ENCODE measurements at places on chromosomes 7 and 10. TPM values are rescaled to one million over a fixed set of nuclear protein-coding genes. Genes with fewer than 3 reads are reported as not detected.

GRCh38 chr7:51543801-51544553, 227.4 kb upstream of the COBL start:
- H3K36me3 ChIP-seq: no peaks in the 10 kb centered on the region
- H3K4me1 ChIP-seq: no peaks in the 10 kb centered on the region
- H3K4me3 ChIP-seq: no peak overlapping the region

TMEM139 gene
- total RNA-seq: 0.42 TPM

DNA sequence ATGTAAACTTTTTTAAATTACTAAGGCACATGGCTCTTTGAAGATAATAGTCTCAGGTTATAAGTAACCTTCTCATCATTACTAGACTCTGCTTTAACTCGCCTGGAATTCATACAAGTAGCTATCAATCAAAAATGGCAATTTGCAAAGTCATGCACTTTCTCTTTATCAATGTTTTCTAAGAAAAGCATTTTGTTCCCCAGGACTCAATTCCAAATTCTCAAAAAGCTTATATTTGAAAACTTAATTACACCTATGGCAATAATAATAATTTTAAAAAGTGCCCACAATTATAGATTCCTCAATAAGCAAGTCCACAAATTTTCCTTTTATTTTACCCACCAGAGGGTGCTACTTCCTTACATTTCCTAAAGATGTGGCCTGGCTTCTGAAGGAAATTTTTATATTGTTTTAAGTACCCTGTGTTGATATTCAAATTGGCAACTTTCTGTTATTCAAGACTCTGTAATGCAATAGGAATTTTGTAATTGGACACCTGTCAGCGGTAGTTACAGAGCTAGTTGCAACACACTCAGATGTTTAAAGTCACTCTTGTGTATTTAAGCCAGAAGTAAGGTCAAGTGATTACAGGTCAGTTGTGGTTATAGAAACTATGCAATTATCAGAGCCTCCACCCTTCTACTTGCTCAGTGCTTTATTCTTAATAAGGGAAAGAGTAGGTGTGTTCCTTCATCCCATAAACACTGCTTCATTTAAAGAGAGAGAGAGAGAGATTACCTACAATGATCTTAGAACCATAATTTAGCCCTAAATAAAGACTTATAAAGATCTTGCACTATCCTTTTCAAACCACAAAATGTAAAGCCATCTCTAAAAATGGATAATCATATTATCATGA, 47.1 kb upstream of the HYAL4 start:
- no peaks in the 10 kb centered on the region for H3K27me3 ChIP-seq
- H3K27ac ChIP-seq: no peak overlapping the region
- no peak overlapping the region for H3K4me3 ChIP-seq
- no peak for DNase-seq

DNA sequence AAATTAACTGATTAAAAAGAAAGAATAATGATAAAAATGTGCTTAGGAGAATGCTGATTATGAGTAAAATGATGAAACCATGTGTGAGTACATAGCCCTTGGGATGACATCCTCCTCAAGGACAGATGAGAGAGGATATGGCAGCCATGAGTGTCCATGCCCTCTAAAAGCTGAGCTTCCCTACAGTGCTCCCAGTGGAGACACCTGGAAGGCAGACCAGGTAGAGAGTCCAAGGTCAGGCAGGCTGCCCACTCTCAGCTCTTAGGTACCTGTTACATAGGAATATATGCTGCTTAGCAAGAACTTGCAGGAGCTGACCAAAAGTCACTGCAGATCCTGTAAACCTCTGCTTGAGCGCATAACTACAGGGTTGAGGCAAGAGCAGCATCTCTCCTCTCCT, 169.7 kb upstream of the TMEM229A start:
- no peak for DNase-seq
- no peaks in the 10 kb centered on the region for H3K27me3 ChIP-seq
- no peaks in the 10 kb centered on the region for H3K36me3 ChIP-seq
- no peak overlapping the region for H3K4me3 ChIP-seq
- H3K4me1 ChIP-seq: no peaks in the 10 kb centered on the region
- H3K27ac ChIP-seq: no peak overlapping the region

ADAMTS14 gene
- 0.33 TPM for total RNA-seq

DNA sequence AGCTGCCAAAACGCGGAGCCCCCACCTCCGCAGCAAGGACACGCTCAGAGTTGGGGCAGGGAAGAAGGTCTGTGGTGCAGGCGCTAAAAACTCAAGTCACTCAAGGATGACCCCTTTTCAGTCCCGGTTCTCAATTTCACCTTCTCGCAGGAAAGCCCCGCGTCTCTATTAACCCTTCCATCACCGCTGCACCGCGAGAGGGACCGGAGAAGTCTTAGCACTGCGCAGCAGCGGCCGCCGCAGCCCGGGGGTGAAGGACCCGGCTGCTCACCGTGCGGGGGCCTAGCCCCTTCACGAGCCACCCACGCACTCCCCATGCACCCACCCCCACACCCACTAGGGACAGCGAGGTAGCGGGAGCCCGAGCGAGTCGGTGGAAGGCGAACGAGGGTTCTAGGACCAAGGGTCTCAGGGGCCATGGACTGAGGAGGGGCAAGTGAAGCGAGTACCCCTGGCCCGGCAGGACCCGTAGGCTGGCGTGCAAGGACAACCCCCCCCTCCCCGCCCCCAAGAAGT, 162.9 kb downstream of the SH3PXD2A start:
- H3K27me3 ChIP-seq: peaks cover 9% of the 10 kb centered on the region
- H3K4me3 ChIP-seq: peak overlapping the region; percentile 68

DNA sequence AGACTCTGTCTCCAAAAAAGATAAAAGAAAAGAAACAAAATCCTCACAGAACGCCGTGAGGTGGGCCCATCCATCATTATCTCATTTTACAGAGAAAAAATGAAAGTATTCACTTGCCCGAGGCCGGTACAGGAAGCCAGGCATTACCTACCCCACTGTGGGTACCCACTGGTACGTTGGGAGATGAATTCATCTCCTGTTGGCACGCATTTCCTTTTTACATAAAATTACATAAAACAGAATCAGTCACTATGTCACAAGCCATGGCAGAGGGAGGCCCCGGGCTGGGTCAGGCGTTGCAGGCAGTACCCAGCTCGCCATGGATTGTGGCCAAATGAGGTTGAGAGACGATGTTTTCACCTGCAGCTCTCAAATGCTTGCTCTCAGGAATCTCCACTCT, 38.6 kb upstream of the TNRC18 start:
- H3K36me3 ChIP-seq: no peaks in the 10 kb centered on the region
- no peak overlapping the region for H3K27ac ChIP-seq
- DNase-seq: no peak
- no peak overlapping the region for H3K4me3 ChIP-seq
- H3K27me3 ChIP-seq: no peaks in the 10 kb centered on the region
- H3K4me1 ChIP-seq: peaks cover 3% of the 10 kb centered on the region

- H3K4me1 ChIP-seq: no peaks in the 10 kb centered on the region
- no peaks in the 10 kb centered on the region for H3K27me3 ChIP-seq
- H3K4me3 ChIP-seq: no peak overlapping the region
- DNase-seq: no peak
- H3K27ac ChIP-seq: no peak overlapping the region
Observed at GRCh38 chr7:81533426-81533825, 236.4 kb downstream of the HGF start.

- no peak overlapping the region for H3K4me3 ChIP-seq
- H3K4me1 ChIP-seq: no peaks in the 10 kb centered on the region
- no peaks in the 10 kb centered on the region for H3K36me3 ChIP-seq
- DNase-seq: no peak
- no peaks in the 10 kb centered on the region for H3K27me3 ChIP-seq
Observed at GRCh38 chr10:126059076-126059826, 162.9 kb downstream of the FANK1 start.

GRCh38 chr10:49053053-49053997, 62.0 kb downstream of the VSTM4 start:
- H3K27ac ChIP-seq: no peak overlapping the region
- H3K4me3 ChIP-seq: no peak overlapping the region
- peaks cover 4% of the 10 kb centered on the region for H3K27me3 ChIP-seq
- no peaks in the 10 kb centered on the region for H3K36me3 ChIP-seq
- H3K4me1 ChIP-seq: no peaks in the 10 kb centered on the region
- DNase-seq: no peak

LGI1 gene
- total RNA-seq: not detected

DNA sequence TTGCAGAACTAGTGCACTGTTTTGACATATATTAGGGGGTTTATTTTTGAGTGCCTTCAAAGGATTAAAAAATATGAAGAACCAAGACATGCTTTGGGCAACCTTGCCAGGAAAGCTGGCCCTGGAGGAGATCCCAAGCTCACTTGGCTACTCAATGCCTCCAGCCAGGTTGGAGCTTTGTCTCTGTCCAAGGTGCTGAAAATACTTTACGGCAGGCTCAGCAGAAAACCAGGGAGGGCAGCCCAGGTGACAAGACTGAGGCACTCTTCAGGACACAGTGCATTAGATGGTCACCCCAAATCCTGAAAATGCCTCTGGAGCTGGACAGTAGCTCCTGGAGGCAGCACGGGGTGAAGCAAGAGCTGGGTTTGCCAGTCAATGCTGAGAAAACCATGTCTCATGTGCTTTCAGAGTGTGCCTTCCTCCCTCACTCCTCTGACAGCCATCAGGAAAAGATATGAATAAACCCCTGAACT, 5.8 kb upstream of the KCNH2 start:
- peaks cover 17% of the 10 kb centered on the region for H3K4me1 ChIP-seq
- H3K27ac ChIP-seq: no peak overlapping the region
- no peaks in the 10 kb centered on the region for H3K36me3 ChIP-seq
- no peak overlapping the region for H3K4me3 ChIP-seq

DNA sequence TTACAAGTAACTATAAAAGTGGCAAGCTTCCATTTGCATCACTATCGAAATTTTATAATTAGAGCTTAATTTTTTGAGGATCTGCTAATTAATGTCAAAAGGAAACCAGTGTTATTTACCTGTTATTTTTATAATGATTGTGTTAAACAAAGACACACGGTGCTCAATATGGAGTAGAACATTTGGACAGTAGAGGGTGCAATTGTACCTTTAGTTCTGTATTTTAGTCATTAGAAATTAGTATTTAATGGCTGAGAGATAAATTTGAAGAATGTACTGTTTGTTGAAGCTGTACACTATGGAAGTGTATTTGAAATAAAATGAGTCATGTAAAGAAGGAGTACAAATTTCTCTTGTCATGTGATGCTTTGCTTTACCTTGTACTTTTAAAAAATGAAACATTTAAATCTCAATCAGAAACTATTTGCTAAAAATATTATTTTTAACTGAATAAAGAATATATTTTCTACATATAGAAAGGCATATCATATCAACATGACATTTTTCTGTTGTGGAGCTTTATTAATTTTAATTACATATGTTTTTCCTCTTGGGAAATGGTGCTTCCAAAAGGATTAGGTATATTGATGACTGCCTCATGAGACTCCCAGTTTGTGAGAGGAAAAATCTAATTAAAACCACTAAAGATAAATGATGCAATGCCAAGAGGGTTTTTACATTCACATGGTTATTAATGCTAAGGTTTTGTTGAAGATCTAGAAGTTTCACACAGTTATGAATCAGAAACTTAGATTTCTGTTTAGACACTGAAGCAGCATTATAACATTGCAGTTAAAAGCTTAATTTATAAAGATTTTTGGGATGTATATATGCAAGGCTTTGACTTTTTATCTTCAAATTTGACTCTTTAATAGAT, 10.4 kb upstream of the PRKG1 start:
- peaks cover 7% of the 10 kb centered on the region for H3K27me3 ChIP-seq
- H3K4me3 ChIP-seq: no peak overlapping the region
- no peak overlapping the region for H3K27ac ChIP-seq
- DNase-seq: no peak
- H3K4me1 ChIP-seq: no peaks in the 10 kb centered on the region

- no peaks in the 10 kb centered on the region for H3K4me1 ChIP-seq
- DNase-seq: no peak
- no peak overlapping the region for H3K27ac ChIP-seq
- H3K27me3 ChIP-seq: no peaks in the 10 kb centered on the region
Observed at GRCh38 chr10:109025172-109025571, 898.1 kb downstream of the XPNPEP1 start.

DNA sequence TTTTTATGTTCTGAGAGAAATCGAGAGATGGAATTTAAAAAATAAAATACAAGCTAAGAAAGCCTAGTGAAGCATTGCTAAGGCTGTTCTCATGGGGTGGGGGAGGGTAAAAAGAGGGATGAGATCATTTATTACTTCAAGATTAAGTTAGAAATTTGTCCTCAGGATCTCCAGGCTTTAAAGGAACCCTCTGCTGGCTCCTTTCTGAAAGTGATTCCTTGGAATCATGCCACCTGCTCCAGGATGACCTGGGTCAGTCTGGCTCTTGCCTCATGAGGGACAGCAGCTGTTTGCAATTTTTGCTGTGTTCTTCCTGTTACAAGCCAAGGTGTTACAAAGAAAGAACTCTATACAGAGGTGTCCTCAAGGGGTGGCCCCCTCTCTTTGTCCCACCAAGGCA, 69.8 kb downstream of the CDK1 start:
- H3K4me1 ChIP-seq: no peaks in the 10 kb centered on the region
- H3K27me3 ChIP-seq: peaks cover 9% of the 10 kb centered on the region
- H3K27ac ChIP-seq: no peak overlapping the region
- no peak for DNase-seq

- peaks cover 2% of the 10 kb centered on the region for H3K27me3 ChIP-seq
- no peaks in the 10 kb centered on the region for H3K4me1 ChIP-seq
- H3K4me3 ChIP-seq: no peak overlapping the region
- DNase-seq: no peak
- H3K36me3 ChIP-seq: no peaks in the 10 kb centered on the region
Observed at GRCh38 chr10:61076572-61077114, 132.7 kb upstream of the RHOBTB1 start.

GRCh38 chr7:141674702-141675101, 27.3 kb downstream of the DENND11 start:
- H3K27ac ChIP-seq: peak overlapping the region; percentile 31
- H3K36me3 ChIP-seq: peaks cover 36% of the 10 kb centered on the region
- peaks cover 39% of the 10 kb centered on the region for H3K4me1 ChIP-seq
- no peak for DNase-seq

ZNF365 gene
- not detected for total RNA-seq

C7orf33 gene
- not detected for total RNA-seq

DNA sequence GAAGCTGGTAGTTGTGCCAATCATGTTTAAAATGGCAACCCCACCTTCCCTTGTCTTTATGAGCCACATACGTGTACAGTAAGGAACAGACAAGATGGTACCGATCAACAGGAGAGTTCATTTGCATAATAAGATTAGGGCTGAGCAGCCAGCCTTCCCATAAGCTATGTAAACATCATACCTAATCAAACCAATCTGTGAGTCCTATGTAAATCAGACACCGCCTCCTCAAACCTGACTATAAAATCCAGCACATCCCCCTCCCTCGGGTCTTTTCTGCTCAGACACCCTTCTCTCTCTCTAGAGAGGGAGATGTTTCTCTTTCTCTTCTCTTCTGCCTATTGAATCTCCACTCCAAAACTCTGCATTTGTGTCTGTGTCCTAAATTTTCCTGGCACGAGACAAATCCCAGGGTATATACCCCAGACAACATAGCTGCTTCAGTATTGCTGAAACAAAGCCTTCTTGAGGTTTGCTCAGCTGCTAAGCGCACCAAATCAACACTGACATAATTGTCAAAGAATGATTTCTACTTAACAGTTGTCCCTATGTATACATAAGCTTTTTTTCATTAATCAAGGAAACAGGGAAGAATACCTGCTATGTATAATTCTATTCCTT, 279.2 kb downstream of the THSD7A start:
- no peaks in the 10 kb centered on the region for H3K4me1 ChIP-seq
- H3K4me3 ChIP-seq: no peak overlapping the region
- H3K27ac ChIP-seq: no peak overlapping the region
- H3K36me3 ChIP-seq: no peaks in the 10 kb centered on the region
- no peaks in the 10 kb centered on the region for H3K27me3 ChIP-seq

SPDYE2B gene
- not detected for total RNA-seq
